Activated T-helper 1 cell treated with anti-CD3 and anti-CD28 coated beads, Interleukin-2, amount 50 U/mL, for 16 hours (primary cell): ENCODE measurements at places on chromosomes 3 and 15.

- DNase-seq, result no peak
Measured at GRCh38 chr15:78951841-78952238, 7.0 kb upstream of the CTSH start.

- DNase-seq, result no peak
Measured at GRCh38 chr3:39809181-39809994, at the start of gene MYRIP. Gene MYRIP, plus strand, starts transcription at chr3:39809609. Its CDS starts 91,208 bp downstream, at chr3:39900817.

- DNase-seq, result no peak
Measured at GRCh38 chr3:27194861-27195483, 174.2 kb downstream of the NEK10 start.

DNA sequence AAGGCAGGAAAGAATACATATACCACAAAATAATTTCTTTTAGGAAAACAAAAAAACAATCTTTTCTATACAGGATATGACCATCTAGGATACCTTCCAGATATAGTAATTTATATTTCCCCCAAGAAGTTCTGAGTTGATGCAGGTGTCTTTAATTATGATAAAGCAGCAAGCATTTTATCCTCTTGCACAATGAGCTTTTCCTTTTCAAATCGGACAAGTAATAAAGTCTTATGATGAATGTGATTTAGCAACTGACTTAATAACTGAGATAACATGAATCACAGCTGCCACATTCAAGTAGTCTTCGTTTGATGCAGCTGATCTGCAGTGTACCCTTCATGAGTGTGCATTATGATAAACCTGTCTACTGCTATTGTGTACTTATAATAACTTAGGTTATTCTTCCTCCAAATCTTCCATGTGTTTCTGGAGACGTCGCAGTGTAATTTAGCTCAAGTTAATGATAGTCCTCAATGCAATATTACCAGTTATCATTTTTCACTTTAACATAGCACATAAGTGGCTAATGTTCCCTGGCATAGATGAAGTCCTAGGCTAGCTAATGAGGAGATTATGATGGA is 260.3 kb upstream of the MRPL3 start:
- DNase-seq, result no peak

DNA sequence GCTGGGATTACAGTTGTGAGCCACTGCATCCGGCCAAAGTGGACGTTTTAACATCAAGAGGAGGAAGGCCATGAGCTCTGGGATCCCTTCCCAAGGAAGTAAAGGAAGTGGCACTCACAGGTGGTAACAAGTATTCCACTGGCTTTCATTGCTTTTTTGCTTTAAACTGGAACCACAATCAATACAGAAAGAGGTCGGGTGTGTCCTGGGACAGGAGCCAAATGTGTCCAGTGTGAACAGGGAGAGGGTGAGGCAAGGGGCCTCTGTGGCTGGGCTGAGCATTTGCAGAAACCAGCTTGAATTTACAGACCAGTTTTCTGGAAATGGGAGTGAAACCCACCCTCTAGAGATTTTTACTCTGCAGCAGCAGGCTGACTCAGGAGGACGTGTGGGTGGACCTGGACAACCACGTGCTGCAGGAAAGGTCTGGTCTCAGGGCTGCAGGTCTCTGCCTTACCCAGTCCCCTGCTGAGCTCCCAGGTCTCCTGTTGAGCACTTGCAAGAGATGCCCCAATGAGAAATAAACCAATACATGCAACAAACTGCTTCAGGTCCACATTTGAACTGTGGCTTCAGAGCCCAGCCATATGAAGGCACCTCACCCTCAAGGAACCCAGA is 42.8 kb upstream of the TMEM115 start:
- DNase-seq, result no peak
